ENCODE measurements at places on chromosomes 2 and 18.

- DNase-seq, result no peak
These were observed 15.5 kb downstream of the FBXO11 start for GRCh38 chr2:47890711-47891368.

DNA sequence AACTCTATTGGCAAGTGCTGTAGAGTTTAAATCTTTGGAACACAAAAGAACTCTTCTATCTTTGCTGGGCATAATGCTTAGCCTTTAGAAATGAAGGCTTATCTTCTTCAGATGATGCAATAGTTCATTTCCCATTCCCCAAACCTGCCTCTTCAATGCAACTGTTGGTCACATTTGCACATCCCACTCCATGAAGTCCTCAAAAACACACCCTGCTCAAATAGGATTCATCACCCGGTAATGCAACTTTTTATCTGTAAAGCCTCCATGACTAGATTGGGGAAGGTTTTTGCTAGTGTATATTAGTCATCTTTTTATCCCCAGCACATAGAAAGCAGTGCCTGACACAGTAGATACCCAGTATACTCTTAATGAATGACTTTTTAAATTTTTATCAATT, 376.4 kb downstream of the RBM43 start:
- no peak for DNase-seq

DNA sequence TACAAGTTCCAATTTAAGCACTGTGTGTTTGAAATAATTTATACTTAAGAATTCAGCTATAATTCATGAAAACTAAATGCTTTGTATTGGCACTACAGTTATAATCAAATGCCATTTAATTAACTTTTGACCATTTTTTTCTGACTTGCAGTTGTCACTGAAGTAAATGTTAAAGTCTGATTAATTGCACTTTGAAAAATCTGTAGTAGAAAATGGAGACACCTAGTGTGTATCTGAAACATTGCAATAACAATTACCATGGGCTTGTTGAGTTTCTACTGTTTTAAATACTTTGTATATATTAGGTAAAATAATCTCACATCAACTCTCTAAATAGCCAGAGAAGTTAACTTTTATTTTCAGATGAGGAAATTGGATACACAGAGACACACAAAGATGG, 458.6 kb upstream of the FSIP2 start:
- no peak for DNase-seq

GRCh38 chr2:7721413-7721995, 804.3 kb downstream of the RNF144A start:
- no peak for DNase-seq
